Smooth muscle cell of the brain vasculature (primary cell): ENCODE measurements at places on chromosomes 16 and 17.

DNA sequence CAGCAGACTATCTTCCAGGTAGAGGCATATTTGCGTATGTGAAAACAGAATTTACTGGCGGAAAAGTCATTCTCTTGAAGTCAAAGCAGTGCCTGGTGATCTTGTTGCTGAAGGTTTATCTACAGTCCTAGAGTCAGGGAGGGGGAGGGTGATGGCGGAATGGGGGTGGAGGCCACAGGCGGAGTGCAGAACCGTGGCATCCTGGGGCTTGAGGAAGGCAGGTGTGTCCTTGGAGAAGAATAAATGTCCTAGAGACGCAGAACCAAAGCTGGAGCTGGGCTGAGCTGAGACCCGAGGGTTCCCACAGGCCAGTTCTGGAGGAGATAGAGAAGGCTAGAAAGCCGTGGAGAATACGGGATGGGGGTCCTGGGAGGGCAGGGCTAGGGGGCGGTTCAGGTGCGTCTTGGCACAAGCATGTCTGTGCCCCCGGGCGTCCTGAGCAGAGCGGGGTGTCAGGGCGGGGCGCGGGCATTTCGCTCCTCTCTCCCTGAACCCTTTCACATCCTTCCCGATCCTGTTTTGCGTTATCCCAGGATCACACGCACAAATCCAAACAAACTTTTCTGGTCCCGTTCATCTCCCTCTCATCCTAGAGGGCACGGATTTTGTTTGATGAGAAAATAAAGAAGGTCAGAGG, 76.9 kb upstream of the CREBBP start:
- no peak for DNase-seq

DNA sequence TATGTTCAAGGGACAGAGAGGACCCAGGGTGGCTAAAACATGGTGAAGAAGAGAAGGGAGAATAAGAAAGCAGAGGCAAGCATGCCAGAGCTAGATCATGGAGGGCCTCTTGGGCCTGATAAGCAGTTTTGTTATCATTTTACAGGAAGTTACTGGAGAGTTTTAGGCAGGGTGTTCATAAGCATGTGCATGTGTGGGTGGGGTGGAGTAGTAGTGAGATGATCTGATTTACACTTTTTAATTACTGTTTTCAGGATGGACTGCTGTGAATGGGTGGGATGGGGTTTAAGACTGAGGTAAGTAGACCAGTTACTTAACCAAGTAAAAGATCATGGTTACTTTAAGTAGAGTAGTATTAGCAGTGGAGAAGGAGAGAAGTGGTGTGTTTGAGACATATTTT, 173.6 kb downstream of the PHKB start:
- no peak for DNase-seq

DNA sequence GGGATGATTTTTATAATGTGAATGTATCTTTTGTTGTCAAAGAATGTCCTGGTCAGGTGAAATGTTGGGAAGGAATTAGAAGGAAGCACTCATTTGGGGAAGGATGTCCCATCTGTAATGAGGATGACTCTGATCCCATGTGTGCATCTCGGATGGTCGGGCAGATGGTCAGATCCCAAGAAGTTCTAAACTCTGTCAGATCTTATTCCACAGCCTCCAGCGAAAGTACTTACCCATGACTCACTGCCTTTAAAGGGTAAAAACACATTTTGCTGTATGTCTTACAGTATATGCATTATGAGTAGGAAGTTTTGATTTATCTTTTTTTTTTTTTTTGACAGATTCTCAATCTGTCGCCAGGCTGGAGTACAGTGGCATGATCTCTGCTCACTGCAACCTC, 548 bp upstream of the KRTAP4-11 start:
- DNase-seq, result no peak

DNA sequence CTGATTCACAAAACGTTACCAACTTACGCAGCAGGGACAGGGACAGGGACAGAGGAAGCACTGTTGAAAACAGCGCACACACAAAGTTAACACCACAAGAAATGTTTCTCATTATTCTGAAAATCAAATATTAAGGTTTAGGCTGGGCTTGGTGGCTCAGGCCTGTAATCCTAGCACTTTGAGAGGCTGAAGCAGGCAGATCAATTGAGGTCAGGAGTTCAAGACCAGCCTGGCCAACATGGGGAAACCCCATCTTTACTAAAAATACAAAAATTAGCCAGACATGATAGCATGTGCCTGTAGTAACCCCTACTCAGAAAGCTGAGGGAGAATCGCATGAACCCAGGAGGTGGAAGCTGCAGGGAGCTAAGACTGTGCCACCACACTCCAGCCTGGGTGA, 4.2 kb downstream of the CYTH1 start:
- no peak for DNase-seq

- no peak for DNase-seq
Measured at GRCh38 chr16:14399378-14400284, 230.4 kb downstream of the PARN start.

DNA sequence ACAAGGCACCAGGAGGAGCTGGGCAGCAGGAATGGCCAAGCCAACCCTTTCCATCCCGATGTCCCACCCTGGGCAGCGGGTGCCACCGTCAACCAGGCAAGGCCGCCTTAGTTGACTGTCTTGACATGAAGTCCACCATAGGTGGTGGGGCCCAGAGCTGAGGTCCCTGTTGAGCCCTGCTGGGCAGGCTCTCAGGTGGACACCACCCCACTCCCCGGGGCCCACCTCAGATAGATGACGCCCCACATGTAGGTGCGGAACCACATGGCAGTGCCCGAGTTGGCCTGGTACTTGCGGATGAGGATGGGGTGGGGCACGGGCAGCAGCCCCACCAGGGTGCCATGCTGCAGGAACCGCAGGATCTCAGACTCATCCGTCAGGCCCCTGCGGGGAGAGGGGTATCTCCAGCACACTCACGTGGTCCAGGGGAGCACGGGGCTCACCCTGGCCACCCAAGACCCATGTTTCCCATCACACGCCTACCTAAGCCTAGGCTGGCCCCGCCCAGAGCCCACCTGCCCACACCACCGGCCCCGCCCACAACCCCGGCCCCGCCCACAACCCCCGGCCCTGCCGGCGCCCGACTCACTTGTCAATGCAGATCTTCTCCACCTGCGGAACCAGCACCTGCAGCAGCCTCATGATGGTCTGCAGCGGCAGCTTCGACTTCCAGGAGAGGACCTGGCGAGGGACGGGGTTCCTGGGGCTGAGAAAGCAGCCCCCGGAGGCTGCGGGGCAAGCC, 16.2 kb downstream of the OTOP3 start:
- DNase-seq, result no peak

DNA sequence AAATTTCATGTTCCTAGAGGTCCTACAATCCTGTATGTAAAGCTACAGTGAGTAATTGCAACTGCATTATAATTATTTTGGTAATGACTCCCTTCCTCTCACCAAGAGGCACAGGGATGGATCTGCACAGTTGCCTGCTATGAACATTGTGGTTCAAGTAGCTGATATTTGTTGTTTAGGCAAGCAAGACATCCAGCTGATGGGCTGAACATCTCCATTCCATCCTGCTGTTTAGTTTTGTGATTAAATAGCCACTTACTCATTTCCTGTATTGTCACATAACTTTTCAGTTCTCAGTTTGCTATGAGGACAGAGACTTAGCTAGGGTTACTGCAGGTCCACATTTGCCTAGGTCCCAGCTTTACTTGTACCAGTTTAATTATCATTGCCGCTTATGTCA, 181.2 kb upstream of the TBX2 start:
- DNase-seq, result no peak

- no peak for DNase-seq
Measured at GRCh38 chr17:82120148-82120547, 22.1 kb upstream of the FASN start.

DNA sequence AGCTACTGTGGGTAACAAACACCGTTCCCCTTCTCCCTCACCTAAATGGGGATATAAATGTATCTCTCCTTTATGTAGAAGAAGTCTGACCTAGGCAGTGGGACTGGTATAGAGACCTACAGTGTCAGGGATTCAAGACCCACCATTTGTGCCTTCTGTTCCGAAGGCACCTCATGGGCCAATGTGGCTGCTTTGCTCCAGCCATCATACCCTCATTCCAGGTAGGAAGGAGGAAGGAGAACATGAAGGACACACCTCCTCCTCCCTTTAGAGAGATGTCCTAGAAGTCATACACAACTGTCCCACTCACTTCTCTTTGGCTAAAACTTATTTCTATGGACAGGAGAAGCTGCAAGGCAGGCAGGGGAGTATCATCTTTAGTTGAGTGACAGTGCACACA, 8.3 kb upstream of the CRISPLD2 start:
- DNase-seq, result no peak

GRCh38 chr16:11716336-11716735, 26.3 kb downstream of the TXNDC11 start:
- no peak for DNase-seq

DNA sequence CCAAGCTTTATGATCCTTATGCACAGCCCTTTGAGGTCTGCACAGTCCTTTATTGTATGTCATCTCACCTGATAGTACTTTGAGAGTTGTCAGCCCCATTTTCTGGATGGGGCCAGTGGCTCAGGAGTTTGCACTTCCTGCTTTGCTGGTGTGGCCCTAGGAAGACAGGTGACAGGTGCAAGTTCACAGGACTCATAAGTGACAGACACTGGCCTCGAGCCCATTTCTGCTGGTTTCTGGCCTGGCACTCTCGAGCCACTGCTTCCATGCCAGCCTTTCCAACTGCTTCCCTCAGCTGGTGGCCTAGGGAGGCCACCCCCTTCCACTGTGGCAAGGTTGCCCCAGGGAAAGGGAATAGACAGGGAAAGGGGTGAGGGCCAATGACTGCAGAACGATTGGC, 84.4 kb upstream of the CCL1 start:
- DNase-seq, result no peak

DNA sequence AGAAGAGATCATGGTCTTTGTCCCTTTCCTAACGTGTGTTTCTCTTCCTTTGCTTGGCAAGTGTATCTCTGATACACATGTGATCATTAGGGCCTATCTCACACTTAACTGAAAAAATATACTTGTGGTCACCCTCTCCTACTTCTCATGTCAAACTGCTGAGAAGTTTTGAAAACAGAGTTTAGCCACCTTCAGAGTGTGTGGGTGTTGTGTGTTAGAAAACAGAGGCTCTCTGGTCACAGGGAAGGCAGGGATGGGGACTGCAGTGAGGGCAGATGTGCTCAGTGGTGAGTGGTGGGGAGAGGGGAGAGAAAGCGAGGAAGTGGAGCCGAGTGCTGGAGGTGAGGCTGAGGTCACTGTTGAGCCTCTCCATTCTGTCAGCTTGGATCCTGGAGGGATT, 29.4 kb downstream of the GRB7 start:
- no peak for DNase-seq

- DNase-seq, result no peak
Measured at GRCh38 chr16:6019490-6019991, 921.9 kb upstream of the EEF2KMT start.

DNA sequence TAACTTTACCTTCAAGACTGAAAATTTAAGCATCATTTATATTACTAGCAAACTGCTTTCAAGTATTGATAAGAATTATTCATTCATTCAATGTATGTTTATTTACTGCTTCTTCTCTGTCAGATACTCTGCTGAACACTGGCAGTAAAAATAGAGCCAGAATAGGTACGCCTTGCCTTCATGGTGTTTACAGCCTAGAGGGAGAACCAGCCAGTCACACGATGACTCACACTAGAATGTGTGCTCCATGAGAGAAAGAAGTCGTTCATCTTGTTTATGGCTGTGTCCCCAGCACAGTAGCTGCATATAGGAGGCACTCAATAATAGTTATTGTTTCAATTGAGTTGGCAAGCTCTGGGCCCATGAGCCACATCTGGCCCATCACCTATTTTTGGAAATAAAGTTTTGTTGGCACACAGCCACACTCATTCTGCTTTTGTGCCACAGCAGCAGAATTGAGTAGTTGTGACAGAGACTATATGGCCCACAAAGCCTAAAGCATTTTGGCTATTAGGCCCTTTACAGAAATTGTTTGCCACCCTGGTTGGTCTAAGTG, 84.2 kb downstream of the TMC6 start:
- DNase-seq, result no peak

DNA sequence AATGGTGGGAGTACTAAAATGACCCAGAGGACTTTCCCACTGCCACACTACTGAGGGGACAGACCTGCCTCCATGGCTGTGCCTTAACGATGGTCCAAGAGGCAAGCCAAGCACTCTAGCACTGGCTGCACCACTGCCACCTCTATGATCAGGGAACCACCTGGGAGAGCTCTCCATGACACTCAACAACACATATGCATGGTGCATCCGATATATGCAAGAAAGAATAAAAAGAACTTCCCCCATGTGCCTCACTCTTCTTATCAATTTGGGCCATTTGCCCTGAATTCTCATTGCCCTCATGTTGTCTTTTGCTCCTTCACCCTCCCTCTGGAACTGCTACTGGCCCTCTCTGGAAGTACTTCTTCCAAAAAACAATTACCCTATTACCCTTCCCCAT, 99.5 kb downstream of the HS3ST3A1 start:
- DNase-seq, result no peak

- no peak for DNase-seq
Measured at GRCh38 chr16:12482455-12483220, 321.0 kb downstream of the CPPED1 start.

DNA sequence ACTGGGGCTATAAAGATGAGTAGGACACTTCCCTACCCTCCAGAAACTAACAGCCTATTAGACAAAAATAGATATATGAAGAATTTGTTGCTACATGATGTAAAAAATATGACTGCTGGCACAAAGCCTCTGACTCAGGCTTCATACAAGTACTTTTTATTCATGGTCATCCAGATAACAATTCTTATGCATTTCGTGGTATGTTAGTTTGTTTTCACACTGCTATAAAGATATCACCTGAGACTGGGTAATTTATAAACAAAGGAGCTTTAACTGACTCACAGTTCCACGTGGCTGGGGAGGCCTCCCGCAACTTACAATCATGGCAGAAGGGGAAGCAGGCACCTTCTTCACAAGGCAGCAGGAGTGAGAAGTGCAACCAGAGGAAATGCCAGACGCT, 112.5 kb upstream of the HLF start:
- DNase-seq, result no peak

DNA sequence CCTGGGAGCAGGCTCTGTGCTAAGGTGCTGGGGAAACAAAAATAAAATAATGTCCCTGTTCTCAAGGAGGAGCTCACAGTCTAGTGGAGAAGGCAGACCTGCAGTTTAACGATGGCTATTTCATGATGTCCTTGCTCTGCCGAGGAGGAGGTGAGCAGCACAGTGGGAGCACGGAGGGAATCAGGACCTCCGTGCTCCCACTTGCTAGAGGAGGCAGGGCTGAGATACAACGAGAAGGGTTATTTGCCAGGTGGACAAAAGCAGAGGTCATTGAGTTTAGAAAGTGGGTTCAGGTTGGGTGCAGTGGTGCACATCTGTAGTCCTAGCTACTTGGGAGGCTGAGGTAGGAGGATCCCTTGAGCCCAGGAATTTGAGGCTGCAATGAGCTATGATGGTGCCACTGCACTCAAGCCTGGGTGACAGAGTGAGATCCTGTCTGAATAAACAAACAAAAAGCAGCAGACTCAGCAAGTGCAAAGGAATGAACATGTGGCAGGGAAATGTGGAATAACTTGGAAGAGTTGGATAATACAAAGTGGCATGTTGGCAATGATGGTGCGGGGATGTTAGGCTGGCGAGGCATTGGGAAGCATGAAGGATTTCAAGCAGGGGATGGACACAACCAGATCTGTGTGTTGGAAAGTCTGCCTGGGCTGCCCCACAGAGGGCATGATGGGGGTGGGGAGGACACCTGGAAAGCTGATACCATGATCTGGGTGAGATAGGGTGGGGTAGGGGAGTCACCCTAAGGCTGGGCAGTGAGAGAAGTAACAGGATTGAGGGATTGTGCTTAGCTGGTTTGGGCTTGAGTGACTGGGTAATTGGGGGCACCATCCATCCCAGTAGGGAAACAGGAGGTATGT, 12.8 kb upstream of the TNS4 start:
- DNase-seq, result no peak

GRCh38 chr16:79483336-79483735, 117.2 kb downstream of the MAF start:
- no peak for DNase-seq
